ENCODE measurements at places on chromosomes 5 and 9.

- DNase-seq = no peak
These were observed 37.0 kb upstream of the IRX4 start for GRCh38 chr5:1919750-1920149.

GRCh38 chr9:118674942-118675341 is 694.3 kb downstream of the BRINP1 start:
- no peak for DNase-seq

DNA sequence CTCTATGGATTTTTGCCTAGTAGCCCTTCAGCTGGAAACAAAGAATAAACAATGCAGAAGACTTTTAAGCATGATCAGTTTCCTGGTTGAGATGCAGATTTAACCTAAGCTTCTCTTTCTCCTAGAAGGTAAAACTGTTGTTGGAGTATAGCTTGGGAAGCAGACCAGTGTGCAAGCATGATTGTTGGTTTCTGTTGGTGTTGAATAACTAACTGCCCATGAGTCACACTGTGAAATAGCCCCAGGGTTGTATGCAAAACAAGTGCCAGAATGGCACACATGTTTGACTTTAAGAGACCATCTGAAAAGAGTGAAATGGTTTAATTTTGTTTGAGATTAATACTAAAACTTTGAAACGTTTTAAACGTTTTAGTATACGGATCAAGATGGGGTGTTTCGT is 227.1 kb downstream of the ARHGEF28 start:
- DNase-seq = no peak

- DNase-seq = no peak
These were observed 586.3 kb downstream of the PTPRD start for GRCh38 chr9:10026443-10026984.

- peak; percentile 69 for DNase-seq
These were observed 4.5 kb downstream of the EGR1 start for GRCh38 chr5:138469540-138470321.

DNA sequence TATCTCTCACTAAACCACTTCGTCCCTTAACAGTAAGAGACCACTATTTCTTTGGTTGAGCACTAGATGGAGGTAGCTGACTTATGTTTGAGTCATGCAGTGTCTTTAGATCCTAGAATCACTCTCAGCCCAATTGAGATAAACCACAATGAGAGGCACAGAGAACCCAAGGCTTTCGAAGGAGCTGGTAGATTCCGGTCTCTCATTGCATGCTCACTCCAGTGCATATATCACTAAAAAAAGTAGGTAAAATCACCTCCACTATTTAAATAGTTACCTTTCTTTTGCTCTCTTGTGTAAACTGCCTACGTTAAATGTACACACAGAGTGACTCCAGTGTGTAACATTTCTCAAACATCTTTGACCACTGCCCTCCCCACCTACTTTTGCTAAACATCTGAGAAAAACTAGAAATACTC is 27.6 kb downstream of the ACTL7A start:
- no peak for DNase-seq

DNA sequence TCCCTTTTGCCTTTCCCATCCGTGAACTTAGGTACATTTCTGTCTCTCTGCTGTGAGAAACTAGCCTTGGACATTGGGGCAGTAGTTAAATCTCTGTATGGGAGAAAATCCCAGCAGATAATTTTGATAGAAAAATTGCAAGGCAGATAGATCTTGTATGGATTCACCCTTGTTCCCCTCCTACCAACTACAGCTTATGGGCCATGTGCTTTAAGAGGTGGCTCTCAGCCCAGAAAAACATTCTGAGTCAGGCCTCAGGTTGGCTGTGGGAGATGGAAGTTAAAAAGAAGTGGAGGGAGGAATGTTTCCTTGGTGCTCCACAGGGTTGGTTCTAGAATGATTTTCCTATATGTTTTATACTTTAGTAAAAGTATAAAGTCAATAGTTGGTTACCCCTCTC is 1.4 kb upstream of the KDM3B start:
- no peak for DNase-seq

GRCh38 chr9:100937382-100937781 is 91.1 kb upstream of the PLPPR1 start:
- DNase-seq = no peak

DNA sequence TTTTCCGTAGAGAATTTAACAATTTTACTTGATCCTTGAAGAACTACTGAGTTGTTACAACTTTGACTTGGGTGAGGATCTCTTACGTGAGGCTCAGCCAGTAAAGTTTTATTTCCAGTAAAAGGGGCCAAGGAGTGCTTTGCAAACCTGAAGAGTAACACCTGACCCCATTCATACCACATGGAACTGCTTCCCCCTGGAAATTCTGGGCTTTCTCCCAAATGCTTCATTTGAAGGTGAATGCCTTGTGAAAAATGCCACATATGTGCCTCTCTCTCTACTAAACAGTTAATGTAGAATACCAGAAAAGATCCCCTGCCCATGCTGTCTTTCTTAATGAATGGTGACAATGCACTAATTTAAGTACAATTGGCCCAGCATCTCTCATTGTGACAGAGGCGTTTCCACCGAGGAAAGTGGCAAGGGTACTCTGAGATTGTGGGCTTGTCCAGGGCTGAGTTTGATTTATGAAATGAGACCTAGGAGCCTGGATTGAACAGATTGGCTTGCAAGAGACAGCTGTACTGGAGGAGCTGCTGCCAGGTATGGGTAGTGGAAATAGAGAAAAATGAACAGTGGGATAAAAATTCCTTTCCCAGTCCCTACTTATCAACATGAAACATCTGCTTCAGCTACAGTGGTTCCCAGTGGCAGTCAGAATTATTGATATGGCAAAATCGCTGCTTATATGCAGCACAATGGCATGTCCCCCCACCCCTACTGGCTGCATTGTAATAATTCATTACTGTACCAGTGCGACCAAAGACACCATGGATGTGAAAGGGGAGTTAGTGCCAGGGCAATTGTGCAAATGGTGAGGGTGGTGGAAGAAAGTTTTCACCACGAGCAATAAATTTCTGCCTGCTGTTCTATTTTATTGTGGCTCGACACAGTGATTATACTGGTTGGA is 843.7 kb upstream of the WWC1 start:
- DNase-seq = no peak

GRCh38 chr5:122755783-122756182 is 19.1 kb upstream of the SNX2 start:
- DNase-seq = no peak

DNA sequence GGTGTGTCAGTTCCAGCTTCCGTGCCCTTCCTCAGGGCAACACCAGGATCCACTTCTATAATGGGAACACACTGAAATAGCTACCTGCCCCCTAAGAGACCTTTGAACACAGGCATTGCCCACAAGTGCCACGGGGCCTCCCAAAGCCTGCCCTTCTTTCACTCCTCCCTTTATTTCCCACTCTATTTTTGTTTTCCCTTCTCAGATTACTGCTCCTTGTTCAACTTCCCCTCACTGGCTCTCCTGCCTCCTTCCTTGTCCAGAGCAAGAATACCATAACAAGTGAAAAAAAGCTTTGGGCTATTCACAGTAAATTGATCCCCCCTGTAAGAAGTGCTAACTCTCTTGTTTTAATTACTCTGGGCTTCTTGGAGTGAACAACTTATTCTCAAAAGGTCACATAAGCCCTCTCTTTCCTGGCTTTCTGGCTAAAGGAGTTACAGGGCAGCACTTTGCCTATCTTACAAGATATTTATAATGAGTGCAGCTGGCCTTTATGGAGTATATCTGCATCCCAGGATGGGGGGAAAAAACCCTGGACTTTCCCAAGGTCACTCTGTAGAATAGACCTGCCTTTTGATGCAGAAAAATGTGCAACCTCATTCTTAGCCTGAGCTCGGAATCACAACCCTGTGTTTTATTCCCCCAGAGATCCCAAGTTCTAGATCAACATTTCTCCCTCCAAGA is 11.3 kb downstream of the CTXN3 start:
- DNase-seq = no peak

GRCh38 chr9:131739133-131739958 is 530 bp downstream of the RAPGEF1 start:
- peak; percentile 31 for DNase-seq

DNA sequence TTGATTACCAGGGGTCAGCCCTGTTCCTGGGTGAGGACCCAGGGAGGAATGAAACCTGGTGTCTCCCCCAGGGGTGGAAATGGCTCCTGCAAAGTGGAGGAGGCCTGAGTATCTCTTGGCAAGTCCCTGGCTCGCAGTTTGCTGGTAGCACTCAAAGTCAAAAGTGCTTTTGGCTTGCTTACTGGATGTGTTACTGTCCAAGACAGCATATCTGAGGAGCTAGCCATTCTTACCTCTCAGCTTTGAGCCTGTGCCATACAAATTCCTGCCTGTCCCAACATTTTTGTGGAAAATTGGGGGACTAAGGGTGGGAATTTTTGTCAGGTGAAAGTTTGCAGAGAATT is 9.9 kb downstream of the ZNF618 start:
- no peak for DNase-seq

All from stimulated activated CD4-positive, alpha-beta T cell treated with anti-CD3 and anti-CD28 coated beads, Interleukin-15, amount 100 ng/mL, for 1 hour (primary cell).